Frontal cortex (tissue), 4 donors: ENCODE measurements at places on chromosomes 6 and 20. TPM values are rescaled to one million over a fixed set of nuclear protein-coding genes. Genes with fewer than 3 reads are reported as not detected.

- DNase-seq: no peak
These were observed 12.0 kb upstream of the GMDS start for GRCh38 chr6:2257363-2257762.

NFKBIE gene
- 8.2 TPM for total RNA-seq

GRCh38 chr20:52963131-52963530, 9.0 kb upstream of the TSHZ2 start:
- DNase-seq: no peak

WFDC12 gene
- not detected for total RNA-seq

USP49 gene
- 10.6 TPM for total RNA-seq

DNA sequence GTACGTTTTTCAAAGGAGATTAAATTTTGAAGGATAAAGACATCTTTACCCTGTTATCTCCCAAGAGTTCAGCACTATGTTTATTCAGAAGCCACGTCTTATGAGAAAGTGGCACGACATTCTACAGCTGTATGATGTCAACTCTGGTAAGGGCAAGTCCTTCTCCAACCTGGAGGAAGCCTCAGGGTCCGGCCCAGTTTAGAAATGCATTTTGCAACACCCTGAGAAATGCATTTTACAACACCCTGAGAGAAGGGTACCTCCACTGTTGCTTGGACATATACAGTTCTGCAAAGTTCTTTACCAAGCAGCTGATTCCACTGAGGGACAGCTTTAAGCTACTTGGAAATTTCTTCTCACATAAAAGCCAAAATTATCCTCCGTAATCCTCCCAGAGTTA, 17.5 kb downstream of the NAPB start:
- DNase-seq: no peak

AFDN gene
- total RNA-seq: 204 TPM

GRCh38 chr6:126672649-126673048, 332.7 kb downstream of the CENPW start:
- DNase-seq: no peak

KIF6 gene
- 1.2 TPM for total RNA-seq

DNA sequence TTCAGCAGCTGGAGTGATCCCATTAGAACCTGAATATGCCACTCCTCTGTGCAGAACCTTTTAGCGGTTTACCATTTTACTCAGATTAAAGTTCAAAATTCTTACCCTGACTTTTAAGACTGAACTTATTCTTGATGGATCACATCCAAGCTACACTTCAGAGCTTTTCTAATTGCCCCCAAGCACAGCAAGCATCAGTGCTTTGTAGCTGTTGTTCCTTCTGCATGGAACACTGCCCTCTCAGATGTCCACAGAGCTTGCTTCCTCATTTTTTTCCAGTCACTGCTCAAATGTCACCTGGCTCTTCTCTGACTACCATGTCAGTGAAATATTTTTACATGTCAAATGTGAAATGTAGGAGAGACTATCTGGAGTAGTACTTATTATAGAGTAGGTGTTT, 1.6 kb upstream of the SLC35B3 start:
- DNase-seq: no peak

- no peak for DNase-seq
These were observed 5.6 kb downstream of the SGK2 start for GRCh38 chr20:43564455-43564854.

DNA sequence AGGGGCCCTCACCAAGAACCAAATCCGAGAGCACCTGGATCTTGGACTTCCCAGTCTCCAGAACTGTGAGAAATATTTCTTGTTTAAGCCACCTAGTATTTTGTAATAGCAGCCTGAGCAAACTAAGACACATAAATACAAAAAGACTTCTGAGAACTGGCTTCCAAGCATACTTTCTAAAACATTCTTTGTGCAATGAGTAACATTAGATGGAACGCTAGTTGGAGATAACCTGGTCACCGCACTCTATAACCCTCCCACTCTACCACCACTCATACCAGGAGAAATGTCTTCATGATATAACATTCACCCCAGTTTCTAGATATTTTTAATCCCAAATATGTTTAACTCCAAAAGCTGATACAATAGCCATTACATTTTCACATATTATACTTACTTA, 169.5 kb upstream of the THEMIS start:
- no peak for DNase-seq

DNA sequence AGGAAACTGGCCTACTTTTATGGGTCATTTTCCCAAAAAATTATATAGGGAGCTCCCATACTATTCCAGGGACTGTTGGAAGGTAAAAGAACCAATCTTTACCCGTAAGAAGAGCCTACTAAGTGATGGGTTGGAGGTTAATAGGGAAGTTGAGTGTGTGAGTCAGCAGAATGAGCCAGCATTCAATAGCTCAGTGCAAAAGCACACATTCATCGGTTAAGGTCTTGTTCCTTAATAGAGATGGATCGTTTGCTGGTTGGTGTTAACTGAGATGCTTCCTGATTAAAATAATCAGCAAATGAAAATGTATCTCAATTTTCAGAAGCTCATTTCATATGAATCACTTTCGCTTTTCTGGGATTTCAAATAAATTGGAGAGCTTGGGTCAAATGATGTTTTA, 115.3 kb upstream of the MRPS10 start:
- DNase-seq: no peak

DNA sequence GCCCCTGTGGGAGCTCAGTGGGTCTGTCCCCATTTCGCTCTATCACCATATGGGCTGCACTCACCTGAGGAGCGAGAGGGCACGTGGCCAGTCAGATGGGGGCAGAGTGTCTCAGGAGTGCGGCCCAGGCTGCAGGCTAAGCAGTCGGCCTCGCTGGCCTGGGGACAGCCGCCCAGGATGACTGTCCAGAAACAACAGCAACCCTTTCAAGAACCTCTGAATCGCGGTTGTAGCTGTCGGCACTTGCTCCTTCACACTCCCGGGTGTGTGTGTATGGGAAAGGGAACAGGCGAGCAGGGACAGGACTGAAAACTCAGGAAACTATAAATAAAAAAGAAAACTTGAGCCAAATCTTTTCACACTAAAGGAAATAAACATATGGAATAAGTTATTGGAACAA, 63.1 kb downstream of the TFAP2A start:
- no peak for DNase-seq

GRCh38 chr6:162123797-162124196, 603.8 kb downstream of the PRKN start:
- no peak for DNase-seq

- DNase-seq: no peak
These were observed 902.3 kb upstream of the CITED2 start for GRCh38 chr6:140276719-140277118.

DNA sequence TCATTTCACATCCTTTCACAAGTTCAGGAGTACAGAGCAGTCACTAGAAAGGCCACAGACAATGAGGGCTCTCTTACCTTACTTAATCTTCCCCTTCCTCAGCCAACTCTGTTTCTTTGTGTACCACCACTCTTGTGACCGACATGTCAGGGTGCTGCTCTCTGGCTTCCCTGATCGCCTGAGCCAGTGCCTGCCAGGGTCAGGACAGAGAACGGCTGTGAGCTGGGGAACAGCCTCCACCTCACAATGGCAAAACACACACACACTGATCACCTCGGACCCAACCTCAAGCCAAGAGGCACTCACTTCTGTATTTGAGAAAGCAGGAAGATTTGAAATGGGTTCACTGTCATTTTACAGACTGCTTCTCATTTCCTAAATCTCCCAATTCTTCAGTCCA, 30.8 kb downstream of the SMLR1 start:
- DNase-seq: no peak

- peak; percentile 52 for DNase-seq
These were observed 176.1 kb downstream of the SMOC2 start for GRCh38 chr6:168616816-168617765.

DNA sequence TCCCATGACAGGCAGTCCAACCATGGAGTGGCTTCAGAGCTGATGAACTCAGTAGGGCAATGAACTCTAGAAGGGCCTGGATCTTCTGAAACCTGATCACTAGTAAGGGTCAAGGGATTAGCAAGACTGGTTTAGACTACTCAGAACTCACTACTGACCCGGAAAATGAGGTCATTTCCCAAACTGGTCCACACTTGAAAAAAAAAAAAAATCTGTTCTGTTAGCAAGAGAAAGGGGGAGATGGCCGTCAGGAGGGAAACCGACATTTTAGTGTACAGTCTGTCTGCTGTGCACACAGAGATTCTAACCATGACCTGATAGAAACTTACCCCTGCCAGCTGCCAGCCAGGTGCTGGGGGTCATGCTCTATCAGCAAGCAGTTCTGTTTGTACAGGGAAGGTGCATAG, 262.4 kb upstream of the AGPAT4 start:
- no peak for DNase-seq

- DNase-seq: no peak
These were observed 58.2 kb downstream of the IRF4 start for GRCh38 chr6:449486-450419.

DACT2 gene
- 2.9 TPM for total RNA-seq

TRMT11 gene
- 23.2 TPM for total RNA-seq

DNA sequence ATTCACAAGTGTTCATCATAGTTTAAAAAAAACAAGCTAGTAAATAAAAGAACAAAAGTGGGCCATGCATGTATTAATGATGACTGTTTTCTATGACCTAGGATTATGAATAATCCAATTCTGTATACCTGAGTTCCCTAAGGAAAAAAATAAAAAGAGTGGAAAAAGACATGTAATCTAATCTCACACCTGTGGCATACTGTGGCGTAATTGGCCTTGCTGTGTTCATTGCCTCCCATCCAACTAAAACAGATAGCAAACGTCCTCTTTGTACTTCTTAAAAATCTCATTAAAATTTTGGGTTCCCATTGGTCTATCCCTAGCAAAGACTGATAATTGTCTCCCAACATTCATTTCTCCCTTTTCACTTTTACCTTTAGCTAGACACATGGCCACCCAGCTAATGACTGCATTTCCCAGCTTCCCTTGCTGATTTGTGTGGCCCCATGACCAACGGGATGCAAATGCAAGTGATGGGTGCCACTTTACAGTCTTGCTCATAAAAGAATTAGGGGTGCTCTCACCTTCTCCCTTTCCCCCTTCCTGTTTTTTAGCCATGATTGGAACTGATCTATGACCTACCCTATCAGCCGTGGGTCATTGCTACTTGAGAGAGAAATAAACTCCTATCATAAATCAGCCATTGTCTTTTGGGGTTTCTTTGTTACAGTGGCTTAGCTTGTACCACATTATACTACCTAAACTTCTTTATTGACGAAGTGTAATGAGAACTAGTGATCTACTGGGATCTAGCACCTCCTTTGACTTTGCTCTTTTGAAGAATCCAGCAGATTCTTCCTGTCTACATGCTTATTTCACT, 32.0 kb upstream of the TBC1D22B start:
- DNase-seq: no peak

GRCh38 chr6:80502871-80503270, 396.4 kb downstream of the BCKDHB start:
- DNase-seq: no peak

CALHM5 gene
- 0.41 TPM for total RNA-seq

DNA sequence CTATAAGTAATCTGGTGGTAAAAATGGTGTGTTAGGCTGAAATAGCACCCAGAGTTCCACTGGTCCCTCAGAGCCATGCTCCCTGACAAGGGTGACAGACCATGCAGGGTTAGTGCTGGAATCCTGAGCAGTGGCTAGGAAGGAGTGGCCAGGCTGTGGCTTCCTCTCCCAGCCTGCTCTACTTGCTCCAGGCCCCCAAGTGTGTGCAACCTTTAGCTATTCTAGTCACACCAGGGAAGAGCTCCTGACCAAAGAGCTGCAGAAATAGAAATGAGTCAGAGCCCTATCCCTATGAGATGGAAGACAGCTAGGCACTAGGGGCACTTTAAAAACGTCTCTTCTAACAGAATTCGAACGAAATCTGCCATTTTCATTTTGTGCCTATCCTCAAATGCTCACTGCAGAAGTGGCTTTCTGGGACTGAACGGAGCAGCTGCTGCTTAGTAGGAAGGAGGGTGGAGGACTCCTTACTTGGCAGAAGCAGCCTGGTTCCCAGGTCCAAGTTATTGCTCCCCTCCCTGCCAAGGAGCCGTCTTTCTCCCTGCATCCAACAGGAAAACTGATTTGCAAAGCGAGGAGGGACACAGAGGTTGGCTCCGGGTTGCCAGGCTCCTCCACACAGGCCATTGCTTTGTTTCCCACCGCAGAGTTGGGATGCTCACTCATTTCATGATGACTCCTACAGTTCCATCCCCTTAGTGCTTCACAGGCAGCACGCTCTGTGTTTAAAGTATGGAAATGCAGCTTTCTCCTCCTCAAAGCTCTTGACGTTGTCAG, 754.5 kb downstream of the C6orf118 start:
- no peak for DNase-seq

LGSN gene
- 0.82 TPM for total RNA-seq

TUBB2B gene
- 5,262 TPM for total RNA-seq

IL17F gene
- not detected for total RNA-seq

DNA sequence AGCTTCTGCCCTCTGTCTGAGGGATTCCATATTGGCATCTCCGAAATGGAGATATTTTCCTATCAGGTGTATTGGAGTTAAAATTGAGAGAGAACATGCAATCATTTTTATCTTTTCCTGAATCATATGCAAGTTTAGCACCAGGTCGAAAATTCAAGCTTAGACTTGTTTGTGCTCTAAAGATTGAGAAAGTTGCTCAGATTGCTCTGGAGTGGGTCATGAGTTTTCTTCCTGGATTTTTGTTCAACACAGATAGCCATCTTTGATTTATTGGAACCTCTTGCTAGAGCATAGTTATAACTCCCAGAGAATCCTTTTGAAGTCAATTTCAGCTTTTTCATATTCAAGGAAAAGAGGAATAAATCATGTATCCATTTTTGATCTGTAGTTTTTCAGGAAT, 373.5 kb upstream of the FLRT3 start:
- no peak for DNase-seq

VSTM2L gene
- 201 TPM for total RNA-seq

DNA sequence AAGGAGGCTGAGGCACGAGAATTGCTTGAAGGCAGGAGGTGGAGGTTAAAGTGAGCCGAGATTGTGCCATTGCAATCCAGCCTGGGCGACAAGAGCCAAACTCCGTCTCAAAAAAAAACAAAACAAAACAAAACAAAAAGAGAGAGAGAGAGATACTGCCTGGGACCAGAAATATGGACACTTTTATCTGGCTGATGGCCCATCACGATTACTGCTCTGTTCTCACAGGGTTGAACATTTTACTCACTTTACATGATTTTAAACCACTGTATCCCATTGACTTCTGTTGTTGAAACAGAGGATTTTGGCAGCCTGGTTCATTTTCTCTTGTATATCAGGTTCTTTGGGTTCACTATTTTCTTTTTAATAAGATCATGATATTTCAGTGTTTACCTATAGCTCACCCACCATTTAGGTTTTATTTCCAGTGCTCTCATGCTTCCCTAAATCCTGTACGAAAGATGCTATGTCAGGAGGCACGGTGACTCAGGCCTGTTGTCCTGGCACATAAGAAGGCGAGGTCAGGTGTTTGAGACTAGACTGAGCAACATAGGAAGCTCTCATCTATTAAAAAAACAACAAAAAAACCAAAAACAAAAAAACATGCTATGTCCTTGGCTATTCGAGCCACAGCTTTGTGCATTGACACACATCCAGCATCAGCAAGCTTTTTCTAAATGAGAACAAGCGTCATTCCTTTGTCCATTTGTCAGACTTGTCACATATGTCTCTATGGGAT, 34.5 kb upstream of the RREB1 start:
- DNase-seq: no peak

SMIM28 gene
- not detected for total RNA-seq

GRCh38 chr6:35969646-35970045, 48.7 kb upstream of the SRPK1 start:
- no peak for DNase-seq

- DNase-seq: no peak
These were observed 130.3 kb downstream of the MMUT start for GRCh38 chr6:49332781-49333180.

- no peak for DNase-seq
These were observed 95.8 kb downstream of the TMEM242 start for GRCh38 chr6:157227202-157228166.

- DNase-seq: no peak
These were observed 37.3 kb downstream of the EZR start for GRCh38 chr6:158781692-158782373.

PAX1 gene
- total RNA-seq: not detected
